Stimulated activated CD8-positive, alpha-beta memory T cell treated with anti-CD3 and anti-CD28 coated beads, Interleukin-7, amount 100 ng/mL, for 1 hour (primary cell): ENCODE measurements at places on chromosomes 4 and X.

DNA sequence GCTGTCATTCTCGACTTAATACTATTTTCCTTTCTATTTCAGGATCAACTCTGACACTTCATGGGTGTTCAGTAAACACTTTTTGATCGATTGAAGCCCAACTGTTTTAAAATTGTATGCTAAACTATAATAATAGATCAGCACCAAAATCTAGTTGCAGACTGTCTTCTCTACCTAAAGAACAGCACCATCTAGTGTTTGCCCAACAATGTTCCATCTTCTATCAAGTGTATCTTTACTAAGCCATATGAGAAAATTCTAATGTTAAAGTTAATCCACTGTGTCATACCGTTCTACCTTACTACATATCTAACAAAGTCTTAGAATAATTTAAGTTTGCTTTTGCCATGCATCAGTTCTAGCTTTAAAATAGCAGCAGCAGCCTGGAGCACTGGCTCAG, 113.0 kb upstream of the PRDX4 start:
- no peak for DNase-seq

DNA sequence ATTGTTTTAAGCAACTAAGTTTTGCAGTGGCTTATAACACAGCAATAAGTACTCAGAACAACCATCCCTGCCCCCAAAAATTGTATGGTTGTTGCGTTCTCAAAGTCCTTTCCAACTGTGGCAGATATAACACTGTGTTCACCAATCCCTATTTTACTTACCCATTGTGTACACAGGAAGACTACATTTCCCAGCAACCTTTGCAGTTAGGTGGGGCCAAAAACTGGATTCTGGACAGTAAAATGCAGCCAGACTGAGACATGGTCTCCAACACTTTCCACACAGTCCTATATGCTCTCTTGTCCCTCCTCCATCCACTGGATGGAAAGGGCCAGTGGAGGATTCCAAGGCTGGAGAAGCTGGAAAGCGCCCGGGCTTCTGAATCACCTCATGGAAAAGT, 523.6 kb downstream of the BCOR start:
- DNase-seq = no peak

DNA sequence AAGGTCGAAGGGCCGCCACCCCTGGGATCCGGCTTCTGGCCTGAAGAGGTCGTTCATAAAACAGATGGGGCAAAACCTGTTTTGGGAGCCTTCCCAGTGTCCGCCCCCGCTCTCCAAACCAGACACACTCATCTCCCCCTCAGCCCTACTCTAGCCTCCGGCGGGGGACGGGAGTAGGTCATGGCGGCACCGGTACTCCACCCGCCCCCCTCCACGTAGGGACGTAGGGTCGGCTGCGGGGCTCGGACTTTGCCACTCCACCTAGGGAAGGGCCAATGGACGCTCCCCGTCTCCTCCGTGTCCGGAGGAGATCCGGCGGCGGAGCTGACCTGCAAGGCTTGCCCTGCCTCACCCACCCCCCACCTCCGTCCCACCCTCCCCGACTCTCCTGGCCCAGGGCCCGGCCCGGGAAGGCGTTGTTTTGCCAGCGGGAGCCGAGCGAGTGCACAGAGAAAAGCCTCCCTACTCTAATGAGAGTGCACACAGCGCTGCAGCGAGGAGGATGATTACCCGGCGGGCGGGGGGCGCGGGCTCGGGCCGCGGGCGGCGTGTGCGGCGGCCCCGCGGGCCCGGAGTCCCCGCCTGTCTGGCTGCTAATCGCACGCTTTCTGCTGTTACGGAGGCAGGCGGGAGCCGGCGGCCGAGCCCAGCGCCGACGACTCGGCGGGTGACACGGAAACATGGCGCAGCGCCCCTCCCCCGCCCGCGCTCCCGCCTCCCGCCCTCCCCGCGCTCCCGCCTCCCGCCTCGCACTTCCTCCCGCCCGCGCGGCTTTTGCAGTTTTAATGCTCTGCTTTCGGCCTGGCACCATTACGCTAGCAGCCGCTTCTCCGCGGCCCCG, 8.3 kb upstream of the BCOR start:
- no peak for DNase-seq

DNA sequence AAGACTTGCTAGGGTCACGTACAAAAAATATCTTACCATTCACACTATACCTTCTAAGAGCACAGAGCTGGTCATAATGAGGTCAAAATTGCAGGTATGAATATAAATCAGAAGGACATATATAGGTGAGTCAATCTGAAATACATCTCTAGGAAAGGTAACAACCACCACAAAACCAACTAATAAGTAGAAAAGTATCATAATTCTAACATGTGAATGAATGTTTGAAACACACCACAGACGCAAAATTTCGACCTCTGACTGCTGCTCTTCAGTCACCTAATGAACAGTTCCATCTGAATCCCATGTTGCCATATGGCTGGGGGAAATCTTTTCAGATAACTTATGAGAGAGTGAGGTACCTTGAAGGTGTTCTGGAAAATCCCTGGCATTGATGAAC, 22.1 kb downstream of the STAP1 start:
- DNase-seq = no peak

DNA sequence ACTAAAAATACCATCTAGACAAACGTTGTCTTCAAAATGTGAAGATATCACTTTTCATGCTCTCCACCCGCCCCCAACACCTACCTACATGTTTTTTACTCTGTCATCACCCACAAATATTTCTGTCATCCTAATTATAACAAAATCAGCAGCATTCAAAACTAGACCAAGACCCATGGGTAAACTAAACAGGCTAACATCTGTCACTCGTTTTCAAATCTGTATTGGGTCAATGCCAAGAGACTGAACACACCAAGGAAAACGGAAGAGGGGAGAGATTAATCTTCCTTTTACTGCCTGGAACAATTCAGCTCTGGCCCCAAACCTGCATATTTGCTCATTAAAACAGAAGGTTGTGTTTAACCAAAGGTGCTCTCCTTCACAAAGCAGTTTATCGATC, 17.5 kb downstream of the FAM184B start:
- no peak for DNase-seq

DNA sequence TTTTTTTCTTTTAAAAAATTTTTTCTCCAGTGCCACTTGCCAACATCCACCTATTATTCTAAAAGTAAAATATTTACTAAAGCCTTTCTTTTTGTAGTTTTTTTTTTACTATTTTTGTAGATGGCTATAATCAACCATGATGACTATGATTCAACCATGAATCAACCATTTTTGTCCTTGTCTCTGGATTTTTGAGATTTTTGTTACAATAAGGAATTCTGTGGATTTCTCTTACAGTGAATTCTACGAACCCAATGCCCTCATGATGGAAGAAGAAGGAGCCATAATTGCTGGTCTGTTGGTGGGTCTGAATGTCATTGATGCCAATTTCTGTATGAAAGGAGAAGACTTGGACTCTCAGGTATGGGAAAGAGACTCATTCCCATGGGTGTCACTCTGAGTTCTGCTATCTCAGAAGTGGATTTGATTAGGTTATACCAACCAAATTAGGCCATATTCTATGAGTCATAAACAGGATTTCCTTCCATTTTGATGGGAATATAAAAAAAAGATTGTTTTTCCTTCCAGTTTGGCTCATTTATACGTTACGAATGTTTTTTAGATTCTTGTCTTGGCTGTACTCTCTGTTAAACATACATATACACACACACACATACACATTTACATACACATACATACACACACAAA, 46.7 kb downstream of the RUFY3 start:
- DNase-seq = no peak

DNA sequence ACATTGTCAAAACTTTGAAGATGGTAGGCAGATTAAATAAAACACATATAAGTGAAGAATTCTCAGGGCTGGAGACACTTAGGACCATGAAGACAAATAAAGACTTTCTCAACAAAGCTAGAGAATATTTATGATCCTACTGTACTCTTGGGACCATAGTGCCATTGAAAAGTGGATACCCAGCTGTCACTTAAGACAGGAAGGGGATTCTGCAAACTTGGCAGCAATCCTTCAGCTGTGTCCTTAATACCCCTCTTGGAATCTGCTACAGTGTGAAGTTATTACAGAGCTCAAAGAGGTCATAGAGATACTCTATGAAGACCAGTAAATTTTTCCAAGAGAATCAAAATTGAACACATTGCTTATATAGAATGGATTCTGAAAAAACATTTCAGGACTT, 24.3 kb downstream of the PDE5A start:
- DNase-seq = no peak
